ENCODE measurements at places on chromosomes 5 and 9. TPM values are rescaled to one million over a fixed set of nuclear protein-coding genes. Genes with fewer than 3 reads are reported as not detected.

DNA sequence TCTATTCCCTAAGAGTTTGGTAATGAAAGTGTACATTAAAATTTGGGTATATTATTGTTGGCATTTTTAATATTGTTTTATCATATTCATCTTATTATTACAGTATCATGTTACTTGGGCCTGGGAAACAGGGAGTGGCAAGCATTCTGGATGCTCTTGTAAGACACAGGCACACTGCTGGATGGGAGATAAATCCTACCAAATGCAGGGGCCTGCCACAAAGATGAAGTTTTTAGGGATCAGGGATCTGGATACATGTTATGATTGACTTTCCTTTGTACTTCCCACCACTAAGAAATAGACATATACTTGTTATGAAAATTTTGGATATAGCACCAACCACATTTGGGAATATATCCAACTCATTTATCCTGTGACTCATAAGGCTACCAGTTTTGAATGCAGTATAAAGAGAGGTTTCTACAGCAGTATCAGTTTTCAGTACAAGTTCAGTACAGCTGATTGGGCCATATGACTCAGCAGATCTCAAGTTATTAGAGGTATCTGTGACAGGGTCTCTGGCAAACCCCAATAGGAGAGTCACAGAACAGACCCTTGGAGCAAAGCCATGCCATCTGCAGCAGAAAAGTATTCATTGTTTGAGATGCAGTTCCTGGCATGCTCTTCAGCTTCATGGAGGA is 360.1 kb downstream of the DMAC1 start:
- DNase-seq: no peak

LNPEP gene
- total RNA-seq: 49.6 TPM

DNA sequence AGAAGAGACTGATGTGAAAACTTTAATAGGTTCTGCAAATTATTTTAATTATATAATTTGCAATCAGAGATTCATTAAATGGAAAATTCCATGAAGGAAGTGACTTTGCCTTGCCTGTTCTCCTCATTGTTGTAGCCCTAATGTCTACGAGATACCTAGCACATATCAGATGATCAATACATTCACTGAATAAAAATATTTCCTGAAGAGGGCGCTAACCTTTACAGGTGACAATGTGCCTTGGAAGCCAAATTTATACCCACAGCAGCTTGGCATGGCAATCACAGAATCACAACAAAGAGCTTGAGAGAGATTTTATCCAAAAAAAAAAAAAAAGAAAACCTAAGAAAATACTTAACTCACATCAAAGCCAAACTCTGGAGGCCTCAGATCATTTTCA is 17.4 kb downstream of the HAUS6 start:
- no peak for DNase-seq

F2R gene
- 10.7 TPM for total RNA-seq

DNA sequence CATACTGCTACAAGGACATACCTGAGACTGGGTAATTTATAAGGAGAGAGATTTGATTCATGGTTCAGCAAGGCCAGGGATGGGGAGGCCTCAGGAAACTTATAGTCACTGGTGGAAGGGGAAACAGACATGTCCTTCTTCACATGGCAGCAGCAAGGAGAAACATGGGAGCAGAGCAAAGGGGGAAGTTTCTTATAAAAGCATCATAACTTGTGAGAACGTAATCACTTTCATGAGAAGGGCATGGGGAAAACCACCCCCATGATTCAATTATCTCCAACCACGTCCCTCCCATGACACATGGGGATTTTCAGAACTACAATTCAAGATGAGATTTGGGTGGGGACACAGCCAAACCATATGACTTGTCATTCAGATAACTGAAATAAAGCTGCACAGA is 100.9 kb downstream of the ST8SIA4 start:
- no peak for DNase-seq

ANXA6 gene
- total RNA-seq: 83.5 TPM

FAM169A gene
- total RNA-seq: 21.6 TPM

- no peak for DNase-seq
Observed at GRCh38 chr5:17056141-17056631, 120.1 kb upstream of the MYO10 start.

DNA sequence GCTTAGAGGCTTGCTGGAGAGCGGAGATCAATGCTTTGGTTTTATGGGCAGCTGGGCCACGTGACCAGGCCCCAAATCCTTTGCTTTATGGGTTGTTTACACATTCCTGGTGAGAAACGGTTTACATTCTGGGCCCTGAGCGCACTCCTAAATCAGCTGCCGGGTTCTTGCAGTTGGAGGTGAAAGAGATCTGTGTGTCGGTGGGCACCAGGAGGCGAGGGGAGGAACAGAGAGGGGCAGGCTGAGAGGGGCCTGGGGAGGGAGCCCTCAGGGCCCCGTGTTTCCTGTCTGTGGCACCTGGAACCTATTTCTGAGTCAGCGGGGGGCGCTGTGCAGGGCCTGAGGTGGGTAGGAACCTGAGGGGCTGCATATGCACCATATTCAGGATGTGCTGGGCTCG is 63.5 kb upstream of the HAND1 start:
- no peak for DNase-seq

- no peak for DNase-seq
Observed at GRCh38 chr9:112747094-112747493, 3.5 kb upstream of the SNX30 start.

SLC25A46 gene
- total RNA-seq: 13.6 TPM

- no peak for DNase-seq
Observed at GRCh38 chr9:130972277-130972956, 33.4 kb upstream of the FIBCD1 start.

DNA sequence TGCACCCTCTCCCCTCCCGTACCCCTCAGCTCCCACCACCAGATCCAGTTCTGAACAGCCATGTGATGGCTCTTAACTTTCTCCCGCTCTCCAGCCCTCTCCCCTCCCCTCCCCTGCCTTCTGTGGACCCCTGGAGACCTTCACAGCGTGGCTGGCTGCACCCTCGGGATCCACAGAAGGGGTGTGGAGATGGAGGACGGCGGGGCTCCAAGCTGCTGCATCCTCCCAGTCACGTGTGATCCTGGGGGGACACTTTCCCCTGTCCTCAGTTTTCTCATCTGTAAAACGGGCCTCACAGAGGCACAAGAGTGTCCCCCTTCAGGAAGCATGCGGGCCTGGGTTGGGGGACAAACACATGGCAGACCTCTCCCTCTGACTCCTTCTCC is 276.0 kb upstream of the MVB12B start:
- no peak for DNase-seq

DNA sequence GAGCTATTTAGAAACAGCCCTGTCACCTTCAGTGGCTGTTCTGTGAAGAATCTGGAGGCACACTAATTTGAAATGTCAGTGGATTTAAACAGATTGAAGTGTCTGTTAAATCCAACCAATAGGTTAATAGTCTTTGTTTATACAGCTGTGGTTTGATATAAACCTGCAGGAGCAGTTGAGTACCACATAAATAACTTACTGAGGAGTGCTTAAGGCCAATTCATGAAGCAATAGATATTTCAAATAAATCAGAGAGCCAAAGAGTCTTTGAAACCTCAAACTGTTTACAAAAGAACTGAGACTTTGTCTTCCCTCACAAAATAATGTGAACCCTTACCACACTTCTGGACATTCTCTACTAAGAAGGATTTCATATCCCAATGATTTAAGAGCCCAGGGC is 111.9 kb downstream of the FEM1C start:
- no peak for DNase-seq

- no peak for DNase-seq
Observed at GRCh38 chr5:181237729-181238385, 5.8 kb downstream of the RACK1 start.

DNA sequence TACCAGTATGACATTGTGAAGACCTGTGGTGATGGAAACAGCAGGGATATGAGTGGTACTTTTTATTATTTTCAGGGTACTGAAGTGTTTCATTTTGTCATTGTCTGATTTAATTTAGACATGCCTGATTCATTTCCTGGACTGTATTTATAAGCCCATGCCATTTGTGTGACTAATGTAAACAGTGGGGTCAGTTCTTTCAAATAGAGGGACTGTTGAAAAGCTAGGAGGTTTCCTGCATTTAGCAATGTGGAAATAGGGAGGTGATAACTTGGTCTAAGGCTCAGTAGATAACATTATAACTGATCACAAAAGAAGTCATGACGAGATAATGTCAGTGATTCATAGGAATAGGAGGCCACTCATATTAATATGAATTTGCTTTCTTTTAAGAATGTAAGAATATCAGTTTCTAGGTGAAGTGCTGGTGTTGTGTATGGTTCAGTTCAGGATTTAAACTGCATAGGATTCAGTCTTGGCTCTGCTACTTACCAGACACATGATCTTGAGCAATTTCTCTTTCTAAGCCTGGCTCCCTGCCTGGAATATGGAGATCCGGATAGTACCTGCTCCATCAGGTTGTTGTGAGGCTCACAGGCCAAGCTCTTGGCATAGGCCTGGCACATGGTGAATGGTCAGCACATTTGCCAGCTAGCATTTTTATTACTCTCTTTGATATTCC is 7.5 kb downstream of the RASGRF2 start:
- no peak for DNase-seq

ELOVL7 gene
- total RNA-seq: not detected

GRCh38 chr5:101585366-101585765 is 682.3 kb upstream of the ST8SIA4 start:
- no peak for DNase-seq

DNA sequence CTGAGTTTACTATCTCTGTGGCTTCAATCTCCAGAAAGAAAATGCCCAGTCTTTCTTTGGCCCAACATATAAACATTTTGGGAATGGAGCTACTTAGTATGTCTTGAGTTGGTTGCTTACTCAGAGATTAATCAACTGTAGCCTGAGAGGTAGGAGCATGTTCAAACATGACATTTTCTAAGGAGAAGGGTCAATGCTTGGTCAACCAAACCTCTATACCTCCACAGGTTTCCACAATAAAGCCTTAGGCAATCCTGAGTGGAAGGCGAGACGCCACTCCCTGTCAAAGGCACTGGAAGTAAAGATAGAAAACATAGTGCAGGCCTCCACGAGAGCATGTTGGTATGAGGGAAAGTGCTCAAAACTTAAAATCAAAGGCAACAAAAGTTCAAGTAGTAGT is 411.4 kb downstream of the KCTD16 start:
- DNase-seq: no peak

DNA sequence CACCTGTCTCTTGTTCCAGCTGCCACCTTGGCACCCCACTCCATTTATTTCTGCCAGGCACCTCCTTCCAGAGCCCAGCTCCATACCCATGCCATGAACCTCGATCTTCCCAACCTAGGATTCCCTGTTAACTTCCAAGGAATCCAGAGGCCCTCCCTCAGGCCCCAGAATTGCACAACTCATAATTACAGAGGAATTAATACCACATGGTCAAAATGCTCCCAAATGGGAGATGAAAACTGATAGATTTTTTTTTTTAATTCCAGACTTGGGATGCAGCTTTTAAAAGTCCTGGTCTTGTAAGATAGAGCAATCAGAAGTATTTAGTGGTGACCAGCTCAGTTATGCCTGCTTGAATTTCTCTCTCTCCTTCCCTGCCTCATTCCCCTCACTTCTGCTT is 96.2 kb upstream of the CCDC112 start:
- no peak for DNase-seq

- DNase-seq: no peak
Observed at GRCh38 chr9:12584656-12585522, 108.3 kb upstream of the TYRP1 start.

GRCh38 chr5:98638111-98638510 is 135.4 kb upstream of the RGMB start:
- no peak for DNase-seq

GRCh38 chr5:39352170-39352569 is 12.1 kb downstream of the C9 start:
- DNase-seq: no peak

DNA sequence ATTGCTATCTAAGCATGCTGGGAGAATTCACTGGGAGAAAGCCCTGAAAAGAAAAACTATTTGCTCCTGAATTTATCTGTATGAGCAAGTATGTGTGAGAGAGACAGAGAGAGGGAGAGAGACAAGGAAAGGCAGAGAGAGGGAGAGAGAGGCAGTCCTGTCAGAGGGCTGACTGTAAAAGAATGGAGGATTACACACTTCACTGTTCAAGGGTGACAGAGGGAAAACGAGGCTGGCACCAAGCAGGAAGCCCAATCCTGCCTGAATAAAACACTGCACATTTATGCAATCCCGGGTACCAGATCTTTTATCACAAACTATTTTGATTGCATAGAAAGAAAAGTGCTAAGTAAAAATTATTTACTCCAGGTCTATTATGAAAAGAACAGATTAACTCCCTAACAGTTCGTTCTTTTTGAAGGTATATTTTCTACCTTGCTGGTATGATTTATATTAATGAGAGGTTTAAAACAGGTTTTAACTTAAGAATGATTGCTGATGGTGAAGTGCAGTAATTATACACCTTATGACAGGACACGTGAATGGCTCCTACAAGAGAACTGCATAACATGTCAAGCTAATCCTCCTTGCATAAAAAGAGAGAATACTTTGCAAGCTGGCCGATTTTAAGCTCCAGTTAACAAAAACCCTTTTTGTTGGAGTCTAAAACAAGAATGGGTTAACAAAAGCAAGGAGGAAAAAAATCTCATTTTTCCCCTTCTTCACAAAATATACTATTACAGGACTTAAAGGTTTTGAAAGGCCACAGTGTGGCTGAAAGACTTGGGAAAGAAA is 82.5 kb downstream of the NFIB start:
- no peak for DNase-seq

STKLD1 gene
- 1.8 TPM for total RNA-seq

GLRA1 gene
- total RNA-seq: not detected

CDH10 gene
- not detected for total RNA-seq

DNA sequence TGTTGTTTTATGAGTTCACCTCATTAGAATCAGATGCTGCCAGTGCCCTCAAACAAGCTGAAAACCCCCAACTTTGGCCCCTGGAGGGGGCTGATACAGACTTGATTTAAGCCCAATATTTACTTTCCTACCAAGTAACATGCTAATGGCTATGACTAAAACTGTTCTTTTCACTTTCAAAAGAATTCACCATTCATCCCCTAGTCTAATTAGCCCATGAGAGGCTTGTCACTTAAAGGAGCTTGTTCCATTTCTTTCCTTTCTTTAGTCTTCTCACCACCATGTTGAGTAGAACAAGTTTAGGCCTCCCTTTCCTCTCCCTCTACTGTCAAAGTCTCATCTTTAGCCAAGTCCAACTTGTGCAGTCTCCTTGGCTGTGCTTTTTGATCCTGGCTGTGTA is 50.4 kb downstream of the EPB41L4B start:
- DNase-seq: no peak

ADAMTS2 gene
- total RNA-seq: not detected
